ENCODE measurements at places on chromosomes 4 and X.

- no peak for DNase-seq
Observed at GRCh38 chr4:47536966-47537365, 51.9 kb downstream of the ATP10D start.

DNA sequence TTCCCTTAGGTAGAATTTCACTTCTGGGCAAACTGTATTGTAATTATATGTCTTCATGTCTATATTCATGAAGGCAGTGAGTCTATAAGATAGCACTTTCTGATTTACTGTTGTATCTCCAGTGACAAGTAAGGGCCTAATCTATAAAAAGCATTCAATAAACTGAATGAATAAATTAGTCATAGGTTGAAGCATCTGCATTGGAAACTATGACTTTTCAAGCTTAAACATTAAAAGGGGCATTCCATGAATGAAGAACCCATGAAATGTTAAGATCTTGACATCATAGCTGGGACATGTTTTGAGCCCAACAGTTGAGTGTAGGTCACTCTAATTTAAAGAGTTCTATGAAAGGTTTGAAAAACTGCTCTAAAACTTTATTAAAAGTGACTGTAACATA is 159.3 kb upstream of the LCORL start:
- no peak for DNase-seq

GRCh38 chrX:154724993-154725756 is 25.7 kb downstream of the GAB3 start:
- DNase-seq, result no peak

DNA sequence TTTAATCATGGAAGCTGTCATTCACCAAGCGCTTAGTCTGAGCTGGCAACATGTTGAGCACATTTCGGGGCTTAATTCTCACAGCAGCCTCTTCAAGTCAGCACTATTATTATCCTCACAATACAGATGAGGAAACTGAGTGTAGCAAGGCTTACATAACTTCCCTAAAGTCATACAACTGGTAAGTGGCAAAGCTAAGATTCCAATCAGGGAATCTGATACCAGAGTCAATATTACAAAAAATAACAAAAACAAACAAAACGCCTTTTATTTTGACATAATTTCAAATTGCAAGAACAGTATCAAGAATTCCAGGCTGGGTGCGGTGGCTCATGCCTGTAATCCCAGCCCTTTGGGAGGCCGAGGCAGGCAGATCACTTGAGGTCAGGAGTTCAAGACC is 120.4 kb upstream of the DUSP21 start:
- no peak for DNase-seq

- DNase-seq, result no peak
Observed at GRCh38 chrX:150370589-150371312, 7.6 kb downstream of the MAMLD1 start.

- no peak for DNase-seq
Observed at GRCh38 chr4:167883266-167883665, 209.1 kb upstream of the ANXA10 start.

- DNase-seq, result no peak
Observed at GRCh38 chrX:15619053-15619755, 18.4 kb upstream of the ACE2 start.

DNA sequence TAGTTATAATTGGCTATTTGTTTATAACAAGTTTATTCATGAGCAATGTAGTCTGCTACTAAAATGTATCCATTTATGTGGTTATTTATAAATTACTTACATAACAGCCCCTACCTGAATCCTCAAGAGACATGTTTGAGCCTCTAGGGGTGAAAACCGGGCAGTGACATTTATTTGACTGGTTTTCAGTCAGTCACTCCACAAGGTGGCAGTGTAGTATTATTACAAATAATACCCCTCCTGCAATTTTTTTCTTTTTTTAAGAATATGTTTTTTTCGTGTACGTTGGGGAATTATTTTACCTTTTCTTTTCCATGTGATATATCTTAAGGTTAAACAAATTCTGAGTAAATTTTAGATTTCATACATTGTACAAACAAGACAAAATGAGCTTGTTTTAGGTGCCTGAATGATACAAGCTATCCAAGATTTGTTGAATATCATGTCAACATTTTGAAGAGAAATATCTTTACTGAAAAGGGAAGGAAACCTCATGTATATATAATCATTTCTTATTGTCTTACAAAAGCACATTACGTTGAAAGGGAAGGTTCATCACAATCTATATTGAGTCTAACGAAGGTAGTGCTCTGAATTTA is 598.7 kb upstream of the TECRL start:
- peak; percentile 24 for DNase-seq

DNA sequence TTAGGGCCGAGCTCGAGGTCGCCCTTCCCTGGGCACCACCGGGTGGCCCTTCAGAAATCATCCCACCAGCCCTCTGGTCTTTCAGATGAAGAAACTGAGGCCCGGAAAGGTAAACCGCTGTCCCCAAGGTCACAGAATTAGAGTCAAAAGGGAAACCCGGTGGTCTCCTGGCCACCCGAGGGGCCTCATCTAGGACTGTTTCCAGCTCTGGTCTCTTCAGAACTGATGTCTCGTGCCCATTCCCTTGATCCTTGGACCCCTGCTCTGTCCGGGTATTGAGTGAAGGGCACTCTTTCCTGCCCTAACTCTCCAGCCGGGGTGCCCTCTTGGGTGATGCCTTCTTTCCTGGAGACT is 841 bp downstream of the HTRA3 start:
- DNase-seq, result no peak

DNA sequence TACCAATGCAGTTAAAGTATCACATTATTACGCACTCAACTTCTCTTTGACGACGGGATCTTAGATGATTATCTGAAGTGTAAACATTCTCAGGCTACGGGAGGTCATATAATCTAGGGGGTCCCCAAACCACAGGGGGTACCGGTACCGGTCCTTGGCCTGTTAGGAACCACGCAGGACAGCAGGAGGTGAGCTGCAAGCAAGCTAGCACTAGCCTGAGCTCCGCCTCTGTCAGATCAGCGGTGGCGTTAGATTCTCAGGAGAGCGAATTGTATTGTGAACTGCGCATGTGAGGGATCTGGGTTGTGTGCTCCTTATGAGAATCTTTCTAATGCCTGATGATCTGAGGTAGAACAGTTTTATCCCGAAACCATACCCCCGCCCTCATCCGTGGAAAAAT is 20.6 kb upstream of the PRR27 start:
- no peak for DNase-seq

GRCh38 chr4:6499238-6499600 is 26.8 kb upstream of the PPP2R2C start:
- DNase-seq, result no peak

- no peak for DNase-seq
Observed at GRCh38 chrX:132393992-132394391, 94.8 kb downstream of the MBNL3 start.

DNA sequence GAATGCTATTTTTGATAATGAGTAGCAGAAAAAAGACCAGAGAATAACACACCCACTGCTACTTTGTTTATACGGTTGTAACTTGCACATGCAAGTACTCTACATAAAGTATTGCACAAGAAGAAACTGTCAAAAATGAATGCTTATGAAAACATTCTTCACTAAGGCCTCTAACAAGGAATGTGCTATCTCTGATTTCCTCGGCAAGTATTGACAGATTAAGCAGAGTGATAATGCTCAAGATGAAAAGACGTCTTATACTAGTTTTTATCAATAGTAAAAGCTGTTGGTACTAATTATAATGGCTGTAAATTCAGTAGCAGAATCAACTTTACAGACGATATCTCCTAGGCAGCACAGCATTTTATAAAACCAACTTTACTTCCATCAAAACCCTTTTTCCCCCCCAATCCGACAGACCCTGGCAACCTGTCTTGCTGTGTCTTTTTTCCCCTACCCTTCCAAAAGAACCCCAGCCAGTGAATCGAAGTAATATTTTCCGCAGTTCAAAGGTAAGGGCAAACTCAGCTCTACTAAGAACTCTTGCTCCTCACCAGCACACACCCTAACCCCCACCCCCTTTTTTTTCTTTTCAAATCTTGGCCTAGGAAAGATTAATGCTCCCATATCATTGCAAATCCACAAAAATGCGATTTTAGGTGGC is 1.5 kb downstream of the FRYL start:
- no peak for DNase-seq

GRCh38 chrX:105210258-105210657 is 10.2 kb downstream of the TEX13A start:
- DNase-seq, result no peak

DNA sequence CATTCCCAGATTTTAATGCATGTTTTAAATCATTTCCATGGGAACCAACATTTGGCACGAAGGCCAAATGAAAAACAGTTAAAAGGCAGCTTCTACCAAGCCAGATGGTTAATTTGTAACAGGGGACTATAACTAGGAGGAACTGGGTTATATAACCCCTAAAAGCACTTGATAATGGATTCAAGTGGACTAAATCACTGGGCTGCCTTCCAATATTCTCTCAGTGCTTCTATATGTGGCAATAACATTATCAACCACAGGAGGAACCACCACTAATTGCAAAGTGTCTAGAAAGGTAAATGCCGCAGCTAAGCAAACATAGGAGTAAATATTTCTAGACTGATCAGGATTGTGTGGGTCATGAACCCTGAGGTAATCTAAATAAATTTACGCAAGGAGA is 391.5 kb downstream of the UBE2NL start:
- DNase-seq, result no peak

DNA sequence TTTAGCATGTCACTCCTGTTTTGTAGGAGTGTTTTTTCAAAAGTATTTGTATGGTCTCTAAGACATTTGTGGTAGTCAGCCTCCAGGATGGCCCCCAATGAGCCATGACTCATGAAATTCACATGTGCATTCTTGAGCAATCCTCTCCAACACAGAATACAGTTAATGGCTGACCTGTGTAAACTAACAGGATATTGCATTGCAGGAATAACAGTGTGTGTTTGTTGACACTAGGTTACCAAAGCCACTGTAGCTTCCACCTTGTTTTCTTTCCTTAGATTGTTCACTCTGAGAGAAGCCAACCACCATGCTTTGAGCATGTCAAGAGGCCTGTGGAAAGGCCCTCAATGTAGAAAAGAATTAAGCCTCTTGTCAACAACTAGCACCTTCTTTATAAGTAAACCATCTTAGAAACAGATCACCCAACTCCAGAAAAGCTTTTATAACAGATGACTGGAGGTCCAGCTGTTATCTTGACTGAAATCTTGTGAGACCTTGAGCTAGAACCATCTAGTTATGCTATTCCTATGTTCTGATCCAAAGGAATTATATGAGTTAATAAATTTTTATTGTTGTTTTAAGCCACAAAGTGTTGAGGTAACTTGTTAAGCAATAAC is 28.5 kb downstream of the TBCK start:
- peak; percentile 37 for DNase-seq

DNA sequence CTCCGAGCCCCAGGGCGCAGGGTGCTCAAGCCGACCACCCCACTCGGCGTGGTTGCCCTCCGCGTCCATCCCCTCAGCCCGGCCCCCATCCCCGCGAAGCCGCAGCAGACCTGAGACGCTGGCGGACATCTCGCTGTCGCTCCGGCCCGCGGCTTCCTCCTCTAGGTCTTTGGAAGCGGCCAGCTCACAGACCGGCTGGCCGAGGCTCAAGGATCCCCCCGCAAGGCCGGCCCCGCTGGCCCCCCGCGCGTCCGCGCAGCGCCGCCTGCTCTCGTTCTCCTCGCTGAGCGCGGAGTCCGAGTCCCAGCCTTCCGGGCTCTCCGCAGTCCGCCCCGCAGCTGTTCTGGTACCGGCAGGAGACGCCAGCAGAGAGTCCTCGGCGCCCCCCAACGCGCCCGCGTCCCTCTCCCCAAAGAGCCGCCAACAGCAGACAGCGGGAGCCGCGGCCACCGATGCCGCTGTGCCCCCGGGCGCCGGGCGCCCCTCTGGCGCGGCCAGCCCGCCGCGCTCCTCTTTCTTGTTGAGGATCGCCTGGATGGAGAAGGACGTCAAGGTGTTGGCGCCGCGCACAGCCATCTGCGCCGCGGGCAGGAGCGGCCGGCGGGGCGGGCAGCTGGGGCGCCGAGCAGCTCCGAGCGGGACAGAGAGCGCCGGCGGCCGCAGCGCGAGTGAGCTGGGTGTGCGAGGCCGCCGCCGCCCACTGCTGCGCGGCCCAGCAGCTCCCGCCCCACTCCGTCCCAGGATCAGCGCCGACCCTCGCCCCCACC is at the start of gene NKX3-2:
TSS of gene NKX3-2 (minus strand) at position 670 of the 767 bp plus-strand sequence. CDS start at position 576, 94 bp downstream.
- no peak for DNase-seq

DNA sequence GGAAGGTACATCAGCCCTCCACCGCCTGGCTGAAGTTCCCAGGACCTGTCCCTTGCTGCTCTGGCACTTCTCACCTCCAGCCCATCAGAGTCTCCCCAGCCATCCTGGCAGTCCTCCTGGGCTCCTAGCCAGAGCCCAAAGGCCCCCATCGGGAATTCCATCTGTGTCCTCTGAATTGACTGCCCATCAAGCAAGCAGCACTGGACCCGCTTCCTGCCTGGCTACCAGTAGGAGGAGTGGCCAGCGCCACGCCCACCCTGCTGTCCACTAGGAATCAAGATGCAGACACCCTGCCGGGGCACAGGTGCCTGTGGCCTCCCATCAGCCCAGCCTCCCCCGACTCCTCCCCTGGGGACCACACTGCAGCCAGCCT is 47.2 kb downstream of the C4orf50 start:
- no peak for DNase-seq

- DNase-seq, result no peak
Observed at GRCh38 chrX:50428174-50428573, 42.5 kb downstream of the DGKK start.

GRCh38 chrX:36364262-36364661 is 444.7 kb downstream of the CFAP47 start:
- DNase-seq, result no peak

DNA sequence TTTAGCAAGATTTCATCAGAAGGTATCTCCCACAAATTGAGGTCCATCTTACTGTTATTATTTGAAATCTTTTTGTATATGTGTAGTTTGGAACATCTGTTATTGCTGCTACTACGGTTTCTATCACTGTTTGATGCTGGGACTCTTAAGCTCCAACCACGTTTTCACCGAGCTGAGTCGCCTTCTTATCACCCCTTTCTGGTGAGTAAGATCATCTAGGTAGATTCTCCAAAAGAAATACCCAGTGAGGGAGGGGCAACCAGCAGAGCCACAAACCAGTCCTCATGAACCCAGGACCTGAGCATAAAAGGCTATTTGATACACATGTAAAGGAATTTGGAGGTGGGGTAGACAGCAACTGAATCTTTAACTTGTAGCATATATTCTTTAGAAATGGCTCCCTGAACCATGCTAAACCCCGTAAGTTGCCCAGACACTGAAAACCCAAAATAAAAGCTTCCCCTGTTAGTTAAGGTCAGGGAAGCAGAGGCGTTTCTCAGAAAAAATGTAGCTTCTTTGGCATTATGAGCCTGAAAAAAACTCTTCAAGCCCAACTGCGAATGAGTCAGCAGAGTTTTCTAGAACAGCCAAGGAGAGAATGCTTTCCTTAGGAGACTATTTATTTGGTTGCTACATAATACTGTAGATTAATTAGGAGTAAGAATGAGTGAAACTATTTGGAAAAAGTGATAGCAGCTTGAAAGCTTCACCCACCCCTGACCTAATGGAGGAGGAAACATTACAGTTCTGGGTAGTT is 53.8 kb upstream of the ATXN3L start:
- peak; percentile 43 for DNase-seq

DNA sequence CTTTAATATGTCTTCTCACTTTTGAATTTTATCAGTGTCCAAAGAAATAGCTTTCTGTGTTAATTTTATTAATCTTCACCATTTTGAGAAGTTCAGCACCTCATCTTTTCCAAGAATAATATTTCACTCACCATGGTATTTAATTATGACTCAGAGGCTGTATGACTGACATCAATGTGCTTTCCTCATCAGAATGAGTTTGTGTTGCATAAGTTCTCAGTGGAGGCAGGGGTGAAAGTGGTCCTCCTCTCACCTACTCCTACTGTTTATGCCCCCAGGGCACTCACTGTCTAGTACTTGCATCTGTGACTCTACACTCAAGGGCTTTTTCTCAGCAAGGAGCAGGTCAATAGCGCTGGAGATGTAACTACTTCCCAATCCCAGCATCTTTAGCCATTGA is 905.3 kb upstream of the INTU start:
- no peak for DNase-seq
